ENCODE measurements at places on chromosomes 1 and 21.

DNA sequence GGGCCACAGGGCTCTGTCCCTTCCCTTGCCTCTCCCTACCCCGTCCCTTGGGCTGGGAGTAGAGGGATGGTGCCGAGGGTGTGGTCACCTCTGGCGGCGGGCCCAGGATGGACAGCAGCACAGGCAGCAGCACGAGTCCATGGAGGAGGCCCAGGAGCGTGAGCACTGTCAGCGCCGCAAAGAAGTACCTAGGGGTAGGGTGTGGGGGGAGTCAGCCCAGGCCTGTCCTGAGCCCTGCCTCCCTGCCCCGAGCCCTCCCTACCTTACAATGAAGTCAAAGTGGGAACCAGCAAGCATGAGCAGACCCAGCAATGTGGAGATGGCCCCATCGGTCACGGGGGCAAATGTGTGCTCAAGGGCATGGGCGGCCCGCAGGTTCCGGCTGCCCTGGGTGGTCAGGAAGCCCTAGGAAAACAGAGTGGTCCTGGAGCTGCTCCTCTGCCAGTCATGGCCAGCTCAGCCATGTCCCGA is 14.7 kb downstream of the BTBD19 start:
- no peak for DNase-seq

DNA sequence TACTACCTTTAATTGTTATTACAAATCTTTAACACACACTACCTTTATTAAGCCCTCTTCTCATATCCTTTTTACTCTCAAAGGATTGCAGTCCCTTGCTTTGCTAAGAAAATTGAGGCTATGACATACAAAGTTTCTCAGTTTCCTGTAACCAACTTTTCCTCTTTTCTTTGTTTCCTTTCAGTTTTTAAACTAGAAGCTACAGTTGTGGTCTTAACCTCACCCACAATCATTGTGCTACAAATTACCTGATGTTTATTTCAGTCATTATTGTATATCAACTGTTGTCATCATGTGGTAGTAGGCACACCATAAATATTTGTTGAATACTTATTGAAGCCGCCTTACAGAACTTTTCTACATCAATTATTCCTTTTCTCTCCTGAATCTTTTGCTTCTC is 51.8 kb downstream of the SLAMF6 start:
- no peak for DNase-seq

GRCh38 chr1:223046011-223046410 is 97.0 kb downstream of the TLR5 start:
- DNase-seq = no peak

- no peak for DNase-seq
Observed at GRCh38 chr1:206883160-206883559, 14.1 kb upstream of the IL24 start.

DNA sequence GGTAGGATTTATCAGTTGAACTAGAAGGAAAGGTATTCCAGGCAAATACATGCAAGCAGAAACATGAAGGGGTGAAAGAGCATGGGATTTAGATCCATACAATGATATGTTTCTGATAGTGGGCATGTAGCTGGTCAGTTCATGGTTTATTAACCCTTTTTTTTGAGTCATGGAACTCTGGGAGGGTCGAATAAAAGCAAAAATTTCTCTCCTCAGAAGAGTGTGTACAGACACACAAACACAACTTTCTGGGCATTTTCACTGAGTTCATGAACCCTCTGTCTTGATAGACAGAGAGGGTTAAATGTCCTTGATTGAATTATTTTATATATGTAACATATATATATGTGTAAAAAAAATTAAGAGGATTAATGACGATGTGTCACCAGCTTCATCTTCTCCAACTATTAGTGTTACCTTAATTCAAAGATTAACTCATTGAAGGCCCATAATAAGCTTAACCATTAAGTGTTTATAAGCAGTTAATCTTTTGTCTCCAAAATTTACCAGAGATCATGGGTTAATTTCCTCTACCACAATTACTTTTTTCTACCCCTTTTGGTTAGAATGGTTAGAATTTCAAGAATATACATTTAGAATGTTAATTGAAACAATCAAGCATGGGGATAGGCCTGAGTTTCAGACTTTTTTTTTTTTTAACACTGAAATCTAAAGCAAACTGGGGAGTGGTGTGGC is 4.6 kb downstream of the JUN start:
- no peak for DNase-seq

GRCh38 chr1:12088607-12089006 is 25.5 kb downstream of the TNFRSF8 start:
- DNase-seq = peak; percentile 34

GRCh38 chr1:27727126-27727525 is 1.4 kb downstream of the FAM76A start:
- DNase-seq = no peak

DNA sequence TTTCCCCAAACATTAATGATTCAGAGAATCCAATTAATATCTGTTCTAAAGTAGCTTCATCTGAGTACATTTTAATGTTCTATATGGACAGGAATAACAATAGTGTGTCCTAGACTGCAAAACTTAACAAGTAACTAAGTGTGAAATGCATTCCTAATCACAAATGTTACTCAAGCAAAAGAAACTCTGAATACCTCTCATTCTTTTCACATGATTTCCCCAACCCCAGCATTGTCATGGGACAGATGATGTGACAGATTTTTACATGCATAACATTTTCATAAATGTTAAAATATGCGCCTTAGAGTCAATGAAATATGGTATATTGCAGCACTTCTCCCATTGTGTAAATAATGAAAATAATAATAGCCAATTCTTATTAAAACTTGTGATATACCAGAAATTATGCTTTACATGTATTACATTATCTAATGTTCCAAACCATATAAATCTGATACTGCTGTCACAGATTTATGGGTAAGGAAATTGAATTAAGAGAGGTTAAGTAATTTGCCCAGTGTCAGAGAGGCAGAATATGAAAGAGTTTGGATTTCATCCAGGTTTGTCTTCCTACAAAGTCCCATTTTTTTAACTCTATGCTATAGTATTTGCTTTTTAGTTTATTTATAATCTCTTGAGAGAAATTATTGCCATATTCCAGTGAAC is 269.4 kb downstream of the LRRC7 start:
- DNase-seq = no peak

- DNase-seq = no peak
Observed at GRCh38 chr1:92240034-92240433, 22.3 kb downstream of the C1orf146 start.

GRCh38 chr1:236516929-236517704 is 6.7 kb upstream of the LGALS8 start:
- no peak for DNase-seq

DNA sequence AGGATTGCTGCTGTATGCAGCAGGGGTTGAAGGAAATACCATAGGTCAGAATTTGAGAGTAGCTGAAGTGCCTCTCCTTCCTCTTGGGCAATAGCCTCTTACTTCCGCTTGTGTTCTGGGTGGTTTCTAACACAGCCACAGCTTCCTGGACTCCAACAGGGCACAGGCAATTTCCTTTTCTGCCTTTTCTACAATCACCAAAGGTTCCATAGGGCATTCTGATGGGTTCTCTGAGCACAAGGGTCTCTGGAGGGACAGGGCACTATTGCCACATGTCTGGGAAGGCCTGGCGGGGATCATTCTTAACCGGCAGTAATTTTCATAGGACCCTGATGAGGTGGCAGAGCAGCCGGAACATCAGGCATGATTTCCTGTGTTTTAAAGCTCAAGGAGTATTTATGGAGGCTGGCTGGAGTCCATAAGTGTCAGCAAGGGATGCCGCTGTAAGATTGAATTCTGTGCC is 5.5 kb upstream of the AGTRAP start:
- DNase-seq = peak; percentile 67

DNA sequence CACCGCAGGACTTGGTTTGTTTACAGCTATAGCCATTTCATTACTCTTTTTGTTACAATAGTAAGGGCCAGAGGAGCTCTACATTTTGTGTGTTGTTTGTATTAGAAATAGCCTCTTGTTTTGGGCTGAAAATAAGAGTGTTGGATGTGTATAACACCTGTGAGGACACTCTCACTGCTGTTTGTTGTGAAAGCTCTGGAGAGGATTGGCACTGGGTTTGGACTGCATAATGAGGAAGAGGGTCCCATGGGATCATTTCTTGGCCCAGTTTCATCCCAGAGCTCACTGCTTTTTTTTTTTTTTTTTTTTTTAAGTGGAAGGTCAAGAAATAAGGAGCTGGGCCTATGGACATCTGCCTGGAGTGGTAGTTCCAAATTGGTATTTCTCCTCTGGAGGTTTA is 61.6 kb upstream of the KIAA0040 start:
- DNase-seq = no peak

- no peak for DNase-seq
Observed at GRCh38 chr1:81801651-81802456, 1.1 kb downstream of the ADGRL2 start.

GRCh38 chr1:20426371-20426770 is 59.6 kb downstream of the CAMK2N1 start:
- no peak for DNase-seq

DNA sequence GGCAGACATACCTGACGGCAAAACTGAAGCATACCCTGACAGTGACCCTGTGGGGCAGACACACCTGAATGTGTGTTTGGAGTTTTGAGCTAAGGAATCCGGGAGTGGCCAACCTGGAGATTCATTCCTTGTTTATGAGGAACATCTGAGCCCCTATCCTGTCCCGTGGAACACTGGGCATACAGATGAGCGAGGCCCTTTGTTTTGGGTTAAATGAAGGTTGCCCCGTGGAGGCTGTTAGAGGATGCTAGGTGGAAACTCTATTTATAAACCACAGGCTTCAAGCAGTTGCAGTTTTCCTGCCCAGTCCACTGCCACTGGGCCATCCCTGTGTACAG is 18.1 kb downstream of the GALNT2 start:
- no peak for DNase-seq

DNA sequence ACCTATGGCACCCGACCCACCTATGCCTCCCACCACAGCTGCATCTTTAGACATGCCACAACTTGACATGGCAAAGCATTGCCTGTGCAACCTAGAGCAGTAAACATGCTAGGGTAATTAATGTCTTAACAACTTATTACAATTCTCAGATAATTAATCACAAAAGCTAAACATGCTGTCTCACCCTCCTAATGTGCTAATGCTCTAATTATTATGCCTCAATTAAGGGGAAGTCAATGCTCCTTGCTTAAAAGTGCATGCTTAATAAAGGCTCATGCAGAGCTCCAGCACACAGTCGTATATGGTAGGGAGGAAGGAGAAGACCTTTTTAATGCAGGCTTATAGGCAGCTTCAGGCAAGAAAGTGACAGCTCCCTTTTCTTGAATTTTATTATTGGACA is 396.0 kb downstream of the SEC16B start:
- DNase-seq = no peak

GRCh38 chr1:57272150-57272549 is 151.7 kb downstream of the DAB1 start:
- no peak for DNase-seq

DNA sequence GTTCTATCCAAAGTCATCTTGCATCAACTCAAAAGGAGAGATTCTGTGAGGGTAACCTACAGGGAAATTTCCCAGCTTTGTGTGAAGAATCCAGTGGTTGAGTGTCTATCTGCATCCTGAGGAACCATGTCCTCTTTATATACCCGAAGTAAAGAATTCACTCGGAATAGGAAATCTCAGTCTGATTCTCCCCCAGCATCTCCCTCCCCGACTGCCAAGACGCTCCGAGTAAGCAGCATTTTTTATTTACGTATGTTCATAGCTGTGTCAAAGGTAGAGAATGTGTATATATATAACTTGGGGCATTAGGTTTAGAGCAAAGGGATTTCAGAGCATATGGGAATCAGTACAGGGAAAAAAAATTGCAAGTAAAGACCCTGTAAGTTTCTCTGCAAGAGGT is 170.2 kb downstream of the SYT2 start:
- DNase-seq = no peak

GRCh38 chr1:24536391-24536840 is 19.5 kb upstream of the NCMAP start:
- peak; percentile 26 for DNase-seq

DNA sequence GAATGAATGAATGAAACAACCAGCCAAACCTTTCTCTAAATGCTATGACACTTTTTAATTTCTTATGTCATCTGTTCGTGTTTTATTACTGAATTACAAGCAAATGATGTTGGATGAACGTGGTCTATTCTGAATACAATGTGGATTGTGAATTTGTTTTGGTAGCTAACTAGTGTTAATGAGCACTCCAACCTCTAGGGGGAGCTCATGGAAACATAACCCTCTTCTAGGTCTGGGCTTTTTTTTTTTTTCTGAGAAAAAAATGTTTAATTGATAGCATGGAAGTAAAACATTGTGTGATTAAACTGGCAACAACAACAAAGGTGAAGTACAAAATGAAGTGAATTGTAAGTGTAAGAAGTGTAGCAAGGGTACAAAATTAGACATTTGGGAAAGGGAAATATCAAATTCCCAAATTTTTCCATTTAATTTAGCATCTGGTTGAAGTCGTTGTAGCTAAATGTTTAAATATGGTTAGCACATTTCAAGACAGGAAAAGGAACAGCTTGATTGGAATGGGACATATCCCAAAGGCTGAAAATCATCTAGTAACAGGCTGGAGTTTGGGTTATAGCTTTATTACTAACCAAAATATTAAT is 42.6 kb upstream of the PTGS2 start:
- DNase-seq = peak; percentile 75

DNA sequence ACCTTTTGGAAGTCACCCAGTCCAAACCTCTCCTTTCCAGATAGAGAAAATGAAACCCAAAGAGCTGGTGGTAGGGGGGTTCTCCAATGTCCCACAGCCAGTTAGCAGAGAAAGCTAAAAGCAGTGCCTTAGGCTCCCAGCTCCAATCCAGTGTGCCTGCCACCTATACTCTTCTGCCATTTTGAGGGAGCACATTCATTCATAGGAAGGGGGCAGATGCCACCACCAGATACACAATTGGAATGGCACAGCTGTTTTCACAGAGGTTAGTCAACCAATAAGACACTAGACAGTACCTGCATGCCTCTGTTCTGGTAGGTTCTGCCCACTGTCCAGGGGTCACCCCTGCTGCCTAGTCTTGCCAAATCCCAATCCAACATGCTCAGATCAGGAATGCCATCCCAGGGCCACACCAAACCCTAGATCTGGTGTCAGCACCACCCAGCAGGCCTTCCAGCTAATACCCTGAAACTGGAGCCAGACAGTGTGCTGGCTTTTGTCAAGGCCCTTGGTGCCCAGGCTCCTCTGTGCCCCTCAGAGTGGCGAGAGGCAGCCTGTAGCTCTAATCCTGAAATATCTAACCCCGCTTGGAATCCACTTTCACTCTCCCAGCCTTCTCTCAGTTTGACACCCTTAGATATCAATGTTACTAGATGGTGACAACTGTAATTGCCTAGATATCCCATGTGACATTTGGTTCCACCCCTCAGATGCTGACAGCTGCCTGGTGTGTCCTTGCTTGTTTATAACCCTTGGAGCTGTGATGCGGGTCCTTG is 178.6 kb downstream of the TGFBR3 start:
- DNase-seq = no peak

- DNase-seq = no peak
Observed at GRCh38 chr1:88877911-88878310, 13.5 kb downstream of the GTF2B start.

GRCh38 chr1:220952961-220953643 is 73.9 kb downstream of the HLX start:
- no peak for DNase-seq

- DNase-seq = peak; percentile 67
Observed at GRCh38 chr1:109993885-109994284, 9.3 kb downstream of the AHCYL1 start.

DNA sequence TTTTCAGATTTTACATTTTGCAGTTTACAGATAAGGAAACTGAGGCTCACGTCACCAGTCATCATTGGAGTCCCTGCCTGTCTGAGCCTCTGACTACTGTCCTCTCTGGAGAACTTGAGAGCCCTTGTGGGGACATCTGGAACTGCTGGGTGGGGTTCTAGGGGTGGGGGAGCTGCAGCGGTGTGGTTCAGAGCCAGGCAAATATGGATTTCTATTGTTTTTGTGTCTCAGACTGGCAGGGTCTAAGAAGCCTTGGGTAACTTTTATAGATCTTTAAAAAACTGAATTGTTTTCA is 46.9 kb downstream of the IER5 start:
- peak; percentile 84 for DNase-seq

Measured in hematopoietic multipotent progenitor cell treated with erythropoietin and hydrocortisone succinate and interleukin-3 and kit ligand, for 8 days (in vitro differentiated cells).